ENCODE measurements at places on chromosomes 16 and 17.

- DNase-seq: no peak
These were observed 32.7 kb downstream of the ITGB3 start for GRCh38 chr17:47286198-47286914.

DNA sequence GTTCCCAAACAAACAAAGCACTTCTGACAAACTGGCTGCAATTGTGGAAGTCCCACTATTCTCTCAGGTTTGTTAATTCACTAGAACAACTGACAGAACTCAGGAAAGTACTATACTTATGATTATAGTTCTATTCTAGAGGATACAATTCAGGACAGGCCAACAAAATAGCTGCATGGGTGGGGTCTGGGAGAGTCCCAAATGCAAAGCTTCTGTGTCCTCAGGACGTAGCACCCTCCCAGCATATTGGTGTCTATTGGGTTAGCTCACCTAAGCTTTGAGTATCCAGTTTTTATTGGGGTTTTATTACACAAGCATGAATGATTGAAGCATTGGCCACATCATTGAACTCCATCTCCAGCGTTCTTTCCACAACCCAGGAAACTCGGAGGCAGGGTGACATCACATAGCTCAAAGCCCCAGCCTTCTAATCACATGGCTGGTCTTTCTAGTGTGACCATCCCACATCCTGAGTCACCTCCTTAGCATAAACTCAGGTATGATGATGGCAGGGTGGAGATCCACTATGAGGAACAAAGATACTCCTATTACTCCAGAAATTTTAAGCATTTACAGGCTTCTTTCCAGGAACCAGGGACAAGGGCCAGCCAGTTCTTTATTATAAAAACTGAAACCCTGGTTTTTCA, 43.9 kb upstream of the CCNF start:
- peak; percentile 54 for DNase-seq

DNA sequence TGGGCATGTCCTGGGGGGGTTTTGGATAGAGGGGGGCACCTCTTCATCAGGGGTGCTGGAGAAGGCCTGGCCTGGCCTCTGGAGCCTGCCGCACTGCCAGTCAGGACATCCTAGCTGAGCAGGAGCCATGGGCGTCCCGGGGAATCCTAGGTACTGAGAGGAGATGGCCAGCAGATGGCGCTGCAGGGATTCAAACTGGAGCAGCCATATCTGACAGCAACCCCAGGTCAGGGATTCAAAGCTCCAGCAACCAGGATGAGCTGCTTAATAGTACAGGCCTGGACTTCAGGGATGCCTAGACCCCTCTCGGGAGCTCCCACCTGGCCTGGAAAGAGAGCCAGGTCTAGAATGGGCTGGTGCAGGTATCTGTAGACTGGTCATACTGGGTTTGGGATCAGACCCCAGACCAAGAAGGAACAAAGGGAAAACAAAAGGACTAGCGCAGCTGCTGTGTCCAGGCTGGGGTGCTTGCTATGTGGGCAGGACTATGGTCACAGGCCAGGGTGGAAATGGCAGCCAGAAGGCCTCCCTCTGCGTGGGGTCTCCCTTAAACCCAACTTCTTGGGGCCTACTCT, 306.9 kb upstream of the RBFOX1 start:
- no peak for DNase-seq

- DNase-seq: no peak
These were observed 151.8 kb upstream of the KCNJ18 start for GRCh38 chr17:21540502-21540901.

DNA sequence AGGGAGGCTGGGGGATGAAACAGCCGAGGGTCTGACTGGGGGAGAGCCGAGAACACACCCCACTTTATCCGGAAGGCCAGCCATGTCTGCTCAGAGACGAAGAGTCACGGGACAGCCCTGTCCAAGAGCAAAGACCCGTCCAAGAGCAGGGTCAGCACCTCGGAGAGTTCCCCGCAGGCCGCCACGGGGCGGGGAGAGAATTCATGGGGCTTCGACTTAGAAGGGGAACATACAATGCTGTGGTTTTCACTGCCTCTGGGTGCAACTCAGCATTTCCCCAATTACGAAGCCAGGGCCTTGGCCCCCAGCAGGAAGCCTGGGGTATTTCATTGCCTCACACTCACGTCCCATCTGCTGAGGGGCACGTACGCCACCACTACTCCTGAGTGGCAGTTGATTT, 59.3 kb downstream of the JPH3 start:
- peak; percentile 29 for DNase-seq

DNA sequence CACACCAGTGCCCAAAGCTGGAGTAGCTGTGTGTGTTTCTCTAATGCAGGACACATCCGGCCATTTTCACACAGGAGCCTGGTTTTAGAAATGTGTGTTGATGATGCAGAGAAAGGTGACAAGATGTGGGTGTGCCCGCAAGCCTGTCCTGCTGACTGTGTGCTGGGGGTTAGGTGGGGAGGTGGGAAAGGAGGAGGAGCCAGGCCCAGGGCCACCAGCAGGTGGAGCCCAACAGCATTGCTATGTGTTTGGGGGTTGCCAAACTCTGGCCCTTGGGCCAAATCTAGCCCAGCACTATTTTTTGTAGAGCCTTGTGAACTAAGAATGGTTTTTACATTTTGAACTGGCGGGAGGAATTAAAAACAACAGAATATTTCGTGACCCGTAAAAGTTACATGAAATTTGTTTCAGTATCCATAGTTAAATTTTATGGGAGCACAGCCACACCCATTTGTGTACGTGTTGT, 61.7 kb upstream of the LGALS9 start:
- DNase-seq: peak; percentile 35

DNA sequence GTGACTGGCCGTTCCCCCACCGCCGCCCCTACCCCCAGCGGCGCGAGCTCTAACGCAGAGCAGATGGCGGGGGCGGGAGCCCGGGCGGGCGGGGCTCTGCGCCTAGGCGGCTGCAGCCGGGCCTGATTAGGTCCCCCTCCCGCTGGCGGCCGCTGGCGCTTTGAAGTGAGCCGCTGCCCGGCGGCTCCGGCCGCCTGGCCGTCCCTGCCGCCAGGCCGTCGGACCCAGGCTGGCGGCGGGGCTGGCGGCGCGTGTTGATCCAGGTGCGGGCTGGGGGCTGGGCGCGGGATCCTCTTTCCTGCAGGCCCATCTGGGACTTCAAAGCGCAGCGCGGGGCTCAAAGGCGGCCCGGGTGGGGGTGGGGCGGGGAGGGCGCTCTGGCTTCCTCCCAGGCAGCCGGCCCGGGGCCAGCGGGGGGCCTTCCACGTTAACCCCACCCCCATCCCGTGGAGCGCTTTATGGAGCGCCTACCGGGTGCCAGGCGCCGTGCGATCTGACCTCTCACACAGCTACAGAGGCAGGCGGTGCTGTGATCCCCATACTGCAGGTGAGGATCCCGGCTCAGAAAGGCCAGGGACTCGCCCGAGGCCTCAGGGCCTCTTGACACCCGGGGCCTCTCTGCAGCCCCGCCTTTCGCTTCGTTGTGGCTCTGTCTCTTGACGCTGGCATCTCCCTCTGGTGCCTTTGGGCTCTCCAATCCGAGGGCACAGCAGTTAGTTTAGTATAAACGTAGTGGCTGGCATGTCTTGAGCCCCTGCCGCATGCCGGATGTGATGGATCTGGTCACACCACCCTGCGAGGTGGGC, 80.0 kb upstream of the NKD1 start:
- DNase-seq: peak; percentile 28

- no peak for DNase-seq
These were observed 17.2 kb downstream of the CTRB2 start for GRCh38 chr16:75189638-75190245.

DNA sequence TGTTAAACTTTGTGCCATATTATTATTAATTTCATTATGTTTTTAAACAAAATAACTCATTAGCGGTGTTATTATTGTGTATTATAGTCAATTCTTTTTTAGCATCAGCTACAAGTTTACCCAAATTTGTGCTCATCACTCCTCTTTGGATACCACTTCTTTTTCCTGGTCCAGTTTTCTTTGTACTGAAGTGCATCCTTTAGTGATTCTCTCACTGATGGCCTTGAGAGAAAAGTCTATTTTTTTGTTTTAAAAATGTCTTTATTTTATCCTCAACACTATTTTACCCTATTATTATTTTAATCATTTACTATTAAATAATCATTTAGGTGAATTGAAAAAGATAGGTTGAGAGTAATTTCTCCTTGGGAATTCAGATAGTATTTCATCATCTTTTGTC, 99.2 kb downstream of the RGS9 start:
- no peak for DNase-seq

- no peak for DNase-seq
These were observed 82.9 kb downstream of the KSR1 start for GRCh38 chr17:27539152-27539551.

DNA sequence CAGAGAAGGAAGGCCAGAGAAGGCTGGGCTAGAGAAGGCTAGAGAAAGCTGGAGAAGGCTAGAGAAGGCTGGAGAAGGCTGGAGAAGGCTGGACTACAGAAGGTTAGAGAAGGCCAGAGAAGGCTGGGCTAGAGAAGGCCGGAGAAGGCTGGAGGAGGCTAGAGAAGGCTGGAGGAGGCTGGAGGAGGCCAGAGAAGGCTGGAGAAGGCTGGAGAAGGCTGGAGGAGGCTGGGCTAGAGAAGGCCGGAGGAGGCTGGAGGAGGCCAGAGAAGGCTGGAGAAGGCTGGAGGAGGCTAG, 6.4 kb upstream of the OGFOD3 start:
- DNase-seq: no peak

DNA sequence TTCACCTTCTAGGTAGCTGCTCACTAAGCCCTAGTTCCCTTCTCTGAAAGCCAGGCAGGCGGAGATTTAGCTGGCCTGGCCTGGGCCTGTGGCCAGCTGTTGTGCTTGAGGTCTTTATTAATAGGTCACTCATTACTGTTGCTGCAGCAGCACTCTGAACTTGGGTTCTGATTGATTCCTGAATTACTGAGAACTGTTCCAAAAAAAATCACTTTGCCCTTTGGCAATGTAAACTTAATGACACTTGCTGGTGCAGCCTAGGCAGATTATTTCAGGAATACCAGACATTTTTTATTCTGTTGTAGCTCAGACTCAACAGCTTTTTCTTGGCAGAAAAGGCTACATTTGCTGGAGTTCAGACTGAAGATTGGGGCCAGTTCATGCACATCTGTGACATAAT, 2.7 kb downstream of the TOM1L1 start:
- DNase-seq: peak; percentile 23

DNA sequence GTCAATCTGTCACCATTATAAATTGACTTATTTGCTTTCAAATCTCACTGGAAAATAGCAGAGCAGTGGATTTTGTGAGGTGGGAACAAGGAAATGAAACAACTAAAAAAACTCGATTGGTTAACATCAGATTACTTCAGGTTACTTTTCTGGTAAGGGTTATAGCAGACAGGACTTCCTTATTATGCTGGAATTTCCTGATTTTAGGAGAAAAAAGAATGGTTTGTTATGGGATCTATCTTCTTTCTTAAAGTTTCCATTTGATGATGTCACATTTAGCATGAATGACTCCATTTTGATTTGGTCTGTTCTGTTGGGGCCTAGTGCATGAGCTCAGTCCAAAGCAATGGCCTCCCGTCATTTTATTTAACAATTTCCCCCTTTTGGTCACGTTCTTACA, 210.6 kb downstream of the KCNJ2 start:
- DNase-seq: no peak

- no peak for DNase-seq
These were observed at the start of gene MAPK7 for GRCh38 chr17:19378416-19379360. Gene MAPK7 (plus strand): TSS chr17:19378498. CDS start chr17:19378901, 403 bp downstream.

GRCh38 chr17:48030531-48030930, 7.1 kb downstream of the COPZ2 start:
- DNase-seq: peak; percentile 53

- DNase-seq: no peak
These were observed 65.9 kb downstream of the DNAH3 start for GRCh38 chr16:21084631-21085225.

DNA sequence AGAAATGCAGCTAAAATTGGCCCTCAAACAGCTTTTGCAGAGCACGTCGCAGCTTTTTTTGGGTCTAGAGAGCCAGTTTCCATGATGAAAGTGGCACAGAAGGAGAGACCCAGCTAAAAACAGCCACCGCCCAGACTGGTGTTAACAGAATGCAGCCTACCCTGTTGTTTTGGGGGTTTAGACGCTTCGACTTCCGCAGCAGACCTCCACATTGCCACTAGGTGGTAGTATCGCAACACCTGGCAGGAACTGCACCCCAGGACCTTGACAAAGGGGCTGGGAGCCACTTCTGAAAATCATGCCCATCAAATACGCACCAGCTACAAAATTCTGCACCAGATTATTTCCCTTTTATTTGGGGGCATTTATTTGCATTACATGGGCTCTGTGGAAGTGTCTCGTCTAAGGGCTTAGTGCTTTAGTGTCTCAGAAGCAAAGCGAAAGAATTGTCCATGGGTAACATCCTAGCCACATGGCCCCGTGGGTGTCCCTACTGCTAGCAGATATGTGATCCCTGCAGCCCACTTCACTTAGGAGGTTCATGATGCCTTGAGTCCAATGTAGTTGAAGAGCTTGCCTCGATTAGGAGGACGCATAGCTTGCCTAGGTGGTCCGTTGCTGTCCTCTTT, 167.1 kb downstream of the HAPSTR1 start:
- DNase-seq: peak; percentile 5

DNA sequence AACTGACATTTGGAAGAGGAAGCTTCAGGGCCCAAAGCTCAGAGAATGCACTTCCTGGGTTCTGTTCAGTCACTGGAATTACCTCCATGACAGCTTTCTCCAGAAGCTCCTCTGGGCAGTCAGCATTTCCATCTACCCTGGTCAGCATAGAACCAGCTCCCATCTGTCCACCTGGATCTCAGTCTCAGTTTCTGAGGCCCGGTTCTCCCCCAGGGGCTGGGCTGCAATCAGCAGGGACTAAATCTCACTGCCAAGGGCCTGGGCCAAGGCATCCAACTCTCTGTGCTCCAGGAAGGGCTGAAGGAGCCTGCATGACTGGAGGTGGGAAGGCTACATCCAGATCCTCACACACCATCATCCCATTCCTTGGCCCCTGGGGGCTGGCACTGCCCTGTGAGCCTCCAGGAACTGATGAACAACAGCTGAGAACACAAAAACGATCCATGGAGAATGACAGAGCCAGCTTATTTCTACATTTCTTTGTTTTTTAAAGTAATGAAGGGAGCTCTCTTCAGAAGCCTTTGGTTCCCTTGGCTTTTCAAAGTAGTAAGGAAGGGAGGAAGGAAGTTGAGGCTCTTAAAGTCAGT, 66.3 kb upstream of the MRTFB start:
- DNase-seq: no peak

DNA sequence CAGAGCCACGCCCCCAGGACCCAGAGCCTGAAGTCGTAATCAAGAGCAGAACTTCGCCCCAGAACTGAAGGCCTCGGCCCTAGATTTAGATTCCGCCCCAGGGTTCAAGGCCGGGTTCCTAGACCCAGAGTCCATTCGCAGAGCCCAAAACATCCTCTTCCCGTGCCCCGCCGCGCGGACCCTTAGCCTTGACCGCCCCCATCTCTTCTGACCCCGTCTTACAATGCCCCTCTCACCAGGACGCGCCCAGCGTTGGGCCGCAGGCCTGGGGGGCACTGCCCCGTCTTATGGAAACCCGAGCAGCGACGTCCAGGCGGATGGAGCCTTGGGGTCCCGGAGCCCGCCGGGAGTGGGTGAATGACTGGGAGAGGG, 5.0 kb downstream of the CD19 start:
- DNase-seq: no peak

- DNase-seq: no peak
These were observed 232.9 kb downstream of the CDH13 start for GRCh38 chr16:82859662-82860061.

GRCh38 chr16:55501549-55502322, 7.1 kb upstream of the LPCAT2 start:
- no peak for DNase-seq

Measured in fibroblast of lung (primary cell).